ENCODE measurements at places on chromosomes 12 and 14.

DNA sequence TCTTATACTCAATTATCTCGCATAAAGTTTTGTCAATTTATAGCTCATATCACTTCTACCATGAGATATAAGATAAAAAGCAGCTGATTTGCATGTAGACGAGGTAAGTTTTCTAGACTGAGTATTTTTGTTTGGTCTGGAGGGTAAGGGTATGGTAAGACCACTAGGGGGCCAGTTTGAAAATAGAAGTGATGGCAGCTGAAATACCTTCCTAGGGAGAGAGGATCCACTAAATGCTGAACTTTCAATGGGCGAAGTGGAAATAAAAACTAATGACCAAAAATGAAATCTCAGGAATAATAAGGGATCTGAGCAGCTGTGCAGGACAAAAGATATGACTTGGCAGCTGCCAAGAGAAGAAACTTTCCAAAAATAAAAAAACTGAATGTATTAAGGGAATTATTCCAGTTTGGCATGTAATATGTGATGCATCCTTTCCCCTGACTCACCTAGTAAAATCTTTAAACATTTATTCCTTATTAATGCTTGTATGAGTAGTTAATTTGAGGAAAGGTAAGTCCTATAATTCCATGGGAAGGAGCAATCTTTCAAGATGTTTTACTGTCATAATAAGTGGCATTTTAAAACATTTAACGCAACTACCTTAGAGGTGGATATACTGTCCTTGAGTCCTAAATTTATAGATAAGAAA lies 754.5 kb downstream of the C12orf50 start:
- DNase-seq = no peak

GRCh38 chr14:102973706-102974285 lies 51.3 kb downstream of the AMN start:
- no peak for DNase-seq

DNA sequence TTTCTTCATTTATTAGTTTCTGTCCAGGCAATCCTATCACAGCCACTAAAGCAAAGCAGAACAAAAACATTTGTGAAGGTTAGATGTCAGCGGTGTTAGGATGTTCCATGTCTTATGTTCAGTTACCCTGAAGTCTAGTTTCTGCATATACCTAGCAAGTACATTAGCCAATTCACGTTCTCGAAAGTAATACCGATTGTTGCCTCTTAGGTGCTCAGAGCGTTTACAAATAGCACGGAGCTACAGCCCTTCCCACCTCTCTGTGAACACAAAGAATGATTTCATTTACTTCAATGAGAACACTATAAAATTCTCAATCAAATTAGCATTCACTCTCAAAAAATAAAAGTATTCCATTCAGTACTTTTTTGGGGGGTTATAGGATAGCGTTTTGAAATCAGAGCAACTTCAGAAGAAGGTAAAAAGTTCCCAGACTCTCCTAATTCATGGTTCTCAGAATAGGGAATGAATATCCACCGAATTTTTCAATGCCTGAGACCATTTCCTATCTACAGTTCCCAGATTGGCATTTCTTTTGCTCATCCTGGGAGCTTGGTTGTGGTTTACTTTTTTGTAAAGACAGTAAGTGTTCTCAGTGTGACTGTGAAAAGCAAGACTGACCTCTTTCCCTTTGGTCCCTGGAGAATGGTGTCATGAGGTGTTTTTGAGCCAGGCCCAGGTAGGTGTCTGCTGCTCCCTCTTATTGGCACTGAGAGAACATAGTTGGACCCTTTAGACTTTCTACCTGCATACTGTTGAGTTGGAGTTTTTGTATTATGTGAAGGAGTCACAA lies 488.0 kb upstream of the RGS6 start:
- DNase-seq = no peak

DNA sequence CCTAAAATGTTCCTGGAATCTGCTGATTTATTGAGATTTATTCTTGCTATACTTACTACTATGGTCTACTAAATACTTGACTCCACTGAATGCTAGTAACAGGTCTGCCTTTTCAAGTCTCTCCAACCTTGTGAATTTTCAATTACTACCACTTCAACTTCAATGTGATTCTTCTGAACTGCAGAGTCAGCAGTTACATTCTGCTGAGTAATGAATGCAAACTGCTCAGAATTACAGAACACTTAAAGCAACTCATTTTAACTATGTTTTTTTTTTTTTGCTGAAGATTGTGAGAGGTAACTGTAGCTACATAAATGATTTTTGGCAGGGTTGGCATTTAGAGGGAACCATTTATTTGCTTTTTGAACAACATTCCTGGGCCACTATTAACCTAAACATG lies 41.8 kb downstream of the ARF6 start:
- no peak for DNase-seq

DNA sequence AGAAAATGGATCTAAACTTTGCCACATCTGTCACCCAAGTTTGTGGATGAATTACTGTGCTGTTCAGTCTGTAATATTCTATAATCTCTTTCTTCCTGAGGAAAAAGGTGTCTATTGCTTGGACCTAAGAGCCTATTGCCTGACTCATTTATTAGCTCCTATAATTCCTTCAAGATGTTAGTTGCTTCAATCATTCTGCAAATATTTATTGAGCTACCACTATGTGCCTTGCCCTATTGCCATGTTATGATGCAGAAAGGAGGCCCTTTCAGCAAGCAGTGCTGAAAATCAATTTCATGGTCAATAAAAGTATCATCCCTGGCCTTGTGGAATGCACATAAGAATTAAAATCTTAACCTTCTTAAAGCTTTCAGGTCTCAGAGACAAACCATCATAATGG lies 113.6 kb downstream of the CCER1 start:
- DNase-seq = no peak

DNA sequence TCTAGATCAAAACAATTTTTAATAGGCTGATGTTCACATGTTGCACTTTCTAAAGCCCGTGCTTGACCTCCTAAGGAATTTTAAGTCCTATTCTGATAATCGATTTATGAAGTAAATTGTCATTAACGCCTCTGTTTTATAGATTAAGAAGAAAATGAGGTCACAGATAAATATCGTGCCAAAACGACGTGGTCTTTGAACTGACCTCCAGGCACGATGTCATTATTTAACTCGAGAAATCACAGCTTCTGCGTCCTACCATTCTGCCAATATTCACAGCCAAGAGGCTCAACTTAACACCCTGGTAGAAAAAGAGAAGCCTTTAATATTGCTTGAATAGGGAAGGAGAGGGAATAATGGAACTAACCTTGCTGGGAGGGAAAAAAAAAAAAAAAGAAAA lies 888 bp upstream of the EEA1 start:
- DNase-seq = no peak

DNA sequence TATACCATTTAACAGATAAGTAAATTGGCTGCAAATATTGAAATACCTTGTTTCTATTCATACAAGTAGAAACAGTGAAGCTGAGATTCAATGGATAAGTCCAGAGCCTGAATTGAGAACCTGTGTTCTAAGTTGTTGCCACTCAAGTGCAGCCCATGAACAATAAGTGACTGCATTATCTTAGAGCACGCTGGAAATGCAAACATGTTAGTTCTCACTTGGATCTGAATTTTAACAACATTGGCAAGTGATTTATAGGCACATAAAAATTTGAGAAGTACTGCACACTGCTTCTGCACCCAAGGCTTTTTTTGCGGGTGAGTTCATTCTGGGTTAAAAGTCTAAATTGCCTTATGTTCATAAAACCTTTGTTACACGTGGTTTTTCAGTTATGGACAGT lies 484.3 kb downstream of the NAV3 start:
- DNase-seq = no peak

- no peak for DNase-seq
Observed at GRCh38 chr12:6354495-6355393, 12.9 kb upstream of the TNFRSF1A start.

DNA sequence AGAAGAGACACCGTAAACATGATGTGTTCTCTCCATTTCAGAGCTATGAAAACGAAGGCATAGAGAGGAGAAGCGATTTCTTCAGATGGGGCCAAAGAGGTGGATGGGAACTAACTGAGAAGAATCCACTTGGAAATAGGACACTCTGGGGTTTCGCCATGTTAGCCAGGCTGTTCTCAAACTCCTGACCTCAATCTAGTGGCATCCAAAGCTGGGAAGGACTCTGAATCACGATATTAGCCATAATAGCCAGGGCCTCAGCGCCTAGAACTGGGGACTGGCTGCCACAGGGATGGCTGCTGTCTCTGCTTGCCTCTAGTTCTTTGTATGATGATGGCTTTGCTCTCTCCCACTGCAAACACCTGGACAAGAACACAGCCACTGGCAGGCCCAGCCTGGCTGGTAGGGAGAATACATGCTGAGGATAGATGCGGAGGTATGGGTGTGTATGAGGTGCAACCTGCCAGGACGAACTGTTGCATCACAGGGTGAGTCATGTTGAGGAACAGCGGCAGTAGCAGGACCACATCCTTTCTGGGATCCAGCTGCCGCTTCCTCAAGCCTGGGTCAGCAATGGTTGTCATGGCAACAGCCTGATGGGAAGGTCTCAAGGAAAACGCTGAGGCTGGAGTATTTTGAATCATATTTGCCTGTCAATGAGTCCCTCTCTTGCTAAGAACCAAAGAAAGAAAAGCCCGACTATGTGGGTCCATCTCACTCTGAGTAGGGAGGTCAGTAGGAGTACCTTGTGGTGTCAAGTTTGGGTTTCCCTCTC lies 31.1 kb downstream of the CCDC177 start:
- DNase-seq = no peak

GRCh38 chr12:121454921-121455320 lies 55.0 kb downstream of the RNF34 start:
- no peak for DNase-seq

- DNase-seq = no peak
Observed at GRCh38 chr14:85590784-85591183, 60.8 kb downstream of the FLRT2 start.

DNA sequence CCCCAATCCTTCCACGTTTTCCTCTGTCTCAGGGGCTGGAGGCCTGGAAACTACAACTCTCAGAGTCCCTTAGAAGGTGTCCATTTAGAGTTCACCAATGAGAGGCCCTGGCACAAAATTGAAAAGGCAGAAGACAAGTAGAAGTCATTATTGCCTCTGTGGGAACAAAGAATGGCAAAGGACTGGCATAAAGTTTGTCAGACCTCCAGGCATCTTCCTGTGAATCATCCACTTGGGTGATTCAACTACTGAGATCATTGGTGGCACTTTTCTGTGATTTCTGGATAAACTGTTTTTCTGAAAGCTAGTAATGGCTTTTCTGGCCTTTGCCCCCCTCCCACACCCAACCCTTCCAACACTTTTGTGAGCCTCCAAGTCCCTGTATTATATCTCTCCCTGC lies 42.6 kb upstream of the C12orf42 start:
- DNase-seq = no peak

DNA sequence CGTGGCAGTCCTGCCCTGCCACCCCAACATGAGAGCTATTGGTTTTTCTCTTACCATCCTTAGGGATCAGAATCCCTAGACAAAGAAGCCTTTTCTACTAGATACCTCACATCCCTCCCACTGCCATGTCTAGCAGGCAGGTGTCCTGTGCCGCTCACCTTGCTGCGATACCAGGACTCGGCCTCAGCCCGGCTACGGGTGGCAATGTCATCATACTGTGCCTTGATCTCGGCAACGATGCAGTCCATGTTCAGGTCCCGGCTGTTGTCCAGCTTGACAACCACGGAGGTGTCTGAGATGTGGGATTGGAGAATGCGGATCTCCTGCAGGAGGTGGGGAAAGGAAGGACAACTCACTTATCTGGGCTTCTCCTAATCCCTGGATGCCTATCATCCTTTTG lies 4.5 kb downstream of the KRT83 start:
- no peak for DNase-seq

DNA sequence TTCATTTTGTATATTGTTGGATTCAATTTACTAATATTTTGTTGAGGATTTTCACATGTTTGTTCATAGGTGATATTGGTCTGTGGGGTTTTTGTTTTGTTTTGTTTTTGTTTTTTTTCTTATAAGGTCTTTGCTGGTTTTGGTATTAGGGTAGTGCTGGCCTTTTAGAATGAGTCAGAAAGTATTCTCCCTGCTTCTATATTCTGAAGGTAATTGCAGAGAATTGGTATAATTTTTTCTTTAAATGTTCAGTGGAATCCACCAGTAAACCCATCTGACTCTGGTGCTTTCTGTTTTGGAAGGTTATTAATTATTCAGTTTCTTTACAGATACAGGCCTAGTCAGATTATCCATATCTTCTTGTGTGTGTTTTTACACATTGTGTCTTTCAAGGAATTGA lies 8.9 kb downstream of the TOGARAM1 start:
- no peak for DNase-seq

DNA sequence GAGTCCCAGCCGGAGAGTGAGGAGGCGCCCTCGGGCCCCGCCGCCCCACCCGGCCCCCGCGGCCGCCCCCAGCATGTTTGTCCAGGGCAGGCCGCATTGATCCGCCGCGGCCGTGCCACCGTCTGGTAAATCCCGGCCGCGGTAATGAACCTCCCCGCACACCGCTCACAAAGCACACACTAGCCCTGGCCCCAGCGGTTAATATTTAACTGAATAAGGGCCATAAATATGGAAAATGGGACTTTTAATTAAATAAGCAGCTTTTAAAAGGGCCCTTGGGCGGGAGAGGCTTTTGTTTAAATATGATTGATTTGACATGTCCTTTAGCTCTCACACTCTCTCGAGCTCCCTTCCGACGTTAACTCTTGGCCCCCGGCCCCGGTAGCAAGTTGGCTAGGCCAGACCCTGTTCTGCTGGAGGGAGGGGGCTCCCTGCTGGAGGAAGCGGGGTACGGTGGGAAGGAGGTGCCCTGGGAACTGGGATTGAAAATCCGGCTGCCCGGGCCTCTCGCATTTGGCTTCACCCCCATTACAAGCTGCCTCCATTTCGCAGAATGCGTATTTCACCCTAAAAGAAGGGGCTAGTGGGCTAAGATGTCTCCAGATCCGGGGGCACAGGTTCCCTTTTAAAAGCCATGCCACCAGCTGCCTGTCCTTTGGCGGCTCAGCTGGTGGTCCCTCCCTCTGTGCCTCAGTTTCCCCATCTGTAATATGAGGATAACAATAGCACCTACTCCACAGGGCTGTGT lies 199.8 kb downstream of the RBM19 start:
- DNase-seq = no peak

GRCh38 chr12:119412306-119412705 lies 77.8 kb downstream of the CCDC60 start:
- DNase-seq = no peak

DNA sequence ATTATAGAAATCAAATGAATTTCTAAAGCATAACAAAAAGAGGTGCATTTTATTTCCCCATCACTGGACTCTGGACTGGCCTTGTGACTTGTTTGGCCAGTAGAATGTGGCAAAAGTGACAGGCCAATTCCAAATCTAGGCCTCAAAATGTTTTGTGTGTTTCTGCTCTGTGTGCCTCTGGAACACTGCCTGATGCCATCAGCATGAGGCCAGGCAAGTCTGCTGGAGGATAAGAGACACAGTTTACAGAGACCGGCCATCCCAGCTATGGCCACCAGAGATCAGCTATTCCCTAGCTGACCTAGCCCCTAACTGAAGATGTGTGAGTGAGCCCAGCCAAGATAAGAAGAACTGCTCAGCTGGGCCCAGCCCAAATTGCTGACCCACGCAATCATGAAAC lies 32.9 kb downstream of the ASCL1 start:
- DNase-seq = no peak

GRCh38 chr14:91349481-91350074 lies 68.0 kb downstream of the CCDC88C start:
- no peak for DNase-seq
